NCI-H187 treated with DMSO at 0.1 percent for 48 hours (cell line): ENCODE measurements at places on chromosomes 3 and 15.
A peak's percentile ranks its signal among the peaks of the same experiment; 100 is the strongest.

DNA sequence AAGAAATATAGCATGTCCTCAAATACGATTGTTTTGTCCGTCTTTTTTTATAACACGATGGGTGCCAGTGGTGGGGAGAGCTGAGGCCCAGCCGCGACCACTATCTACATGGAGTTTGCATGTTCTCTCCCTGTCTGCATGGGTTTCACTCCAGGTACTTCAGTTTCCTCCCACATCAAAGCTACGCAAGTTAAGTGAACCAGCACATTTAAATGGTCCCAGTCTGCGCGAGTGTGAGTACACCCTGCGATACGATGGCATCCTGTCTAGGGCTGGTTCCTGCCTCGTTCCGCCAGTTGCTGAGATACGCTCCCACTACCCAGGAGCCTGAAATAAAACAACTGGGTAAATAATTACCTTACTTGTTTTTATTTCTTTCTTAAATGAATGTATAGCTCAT, 40.6 kb downstream of the ATP13A3 start:
- no peak for DNase-seq

GRCh38 chr3:16871915-16872842, 12.6 kb upstream of the PLCL2 start:
- no peak for DNase-seq

GRCh38 chr3:193240850-193241706, at the start of gene PLAAT1:
Gene PLAAT1, plus strand, starts transcription at chr3:193241222. Its CDS starts 14,429 bp downstream, at chr3:193255651.
- no peak for DNase-seq

DNA sequence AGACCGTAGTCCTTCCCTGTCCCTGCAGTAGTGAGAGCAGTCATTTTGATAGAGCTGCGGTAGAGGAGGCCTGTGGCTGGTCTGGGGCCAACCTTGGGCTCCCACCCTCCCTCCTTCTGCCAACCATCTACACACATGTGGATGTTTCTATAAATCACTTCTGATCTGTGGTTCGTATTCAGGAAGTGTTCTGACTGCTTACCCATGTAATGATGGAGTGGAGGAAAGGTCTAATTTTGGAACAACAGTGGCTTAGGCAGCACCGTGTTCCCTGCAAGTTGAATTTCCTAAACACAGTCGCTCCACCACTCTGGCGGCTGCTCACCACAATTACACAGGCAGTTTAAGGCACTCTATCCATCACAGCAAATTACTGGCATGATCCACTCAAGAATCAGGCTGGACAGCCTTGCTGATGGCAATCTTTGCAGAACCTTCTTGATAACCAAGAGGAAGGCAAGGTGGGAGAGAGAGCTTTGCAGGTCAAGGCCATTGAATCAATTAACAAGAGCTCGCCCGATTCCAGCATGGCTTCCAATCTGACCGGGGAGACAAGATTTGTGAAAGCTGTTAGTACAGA, 104.7 kb upstream of the VEPH1 start:
- no peak for DNase-seq

DNA sequence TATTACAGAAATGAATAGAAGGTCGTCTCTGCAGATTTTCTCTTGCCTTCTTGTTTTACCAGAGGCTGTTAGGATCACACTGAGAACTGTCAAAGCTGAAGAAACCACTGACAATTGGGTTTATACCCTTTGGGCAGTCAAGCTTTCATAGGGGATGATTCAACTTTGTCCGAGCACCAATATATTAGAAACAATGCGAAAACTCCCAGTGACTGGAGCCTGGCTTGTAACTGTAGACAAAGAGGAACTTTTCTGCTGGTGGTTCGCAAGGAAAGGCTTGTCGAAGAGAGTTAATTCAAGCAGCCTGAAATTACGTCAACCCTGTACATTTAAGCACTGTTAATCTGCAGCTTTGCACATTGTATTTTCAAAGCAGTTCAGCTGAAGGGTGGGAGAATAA, 193.2 kb upstream of the ZNF385D start:
- DNase-seq: no peak

GRCh38 chr3:129908417-129908816, 14.9 kb upstream of the TMCC1 start:
- no peak for DNase-seq

GRCh38 chr15:45454814-45455213, 67.7 kb downstream of the SLC30A4 start:
- no peak for DNase-seq

DNA sequence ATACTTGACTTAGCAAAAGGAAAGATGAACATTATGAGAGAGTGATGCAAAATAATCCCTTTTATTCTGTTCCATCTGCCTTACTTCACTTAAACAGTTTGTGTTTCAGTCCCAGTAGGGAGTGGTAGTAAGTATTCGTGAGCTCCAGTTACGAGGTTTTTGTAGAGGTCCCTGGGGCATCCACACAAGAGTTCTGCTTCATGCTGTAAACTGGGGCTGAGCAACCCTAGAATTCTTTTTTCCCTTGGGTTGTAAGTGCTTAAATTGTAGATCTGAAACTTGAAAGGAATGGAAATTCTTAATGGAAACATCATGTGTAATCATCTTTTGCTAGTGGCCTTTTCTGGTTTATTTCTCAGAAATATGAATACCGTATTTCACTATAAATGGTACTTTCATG, 79.5 kb downstream of the SEMA6D start:
- DNase-seq: peak; percentile 25

DNA sequence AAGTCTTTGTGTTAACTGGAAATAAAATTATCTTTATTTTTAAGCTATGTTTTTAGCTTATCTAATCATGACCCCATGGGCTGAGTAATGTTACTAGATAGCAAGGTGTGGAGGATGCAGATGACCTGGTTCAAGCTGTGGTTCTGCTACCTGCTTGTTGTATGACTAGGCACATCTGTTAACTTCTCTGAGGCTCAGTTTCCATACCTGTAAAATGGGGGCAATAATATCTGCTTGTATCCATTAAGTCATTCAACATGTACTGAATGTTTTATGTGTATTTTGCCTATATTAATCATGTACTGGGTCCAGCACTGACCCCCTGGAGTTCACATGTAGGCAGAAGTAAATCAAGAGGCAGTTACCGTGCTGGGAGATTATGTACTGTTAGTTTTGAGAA, 51.5 kb downstream of the CEMIP start:
- DNase-seq: no peak

- DNase-seq: no peak
These were observed 587 bp downstream of the PIGX start for GRCh38 chr3:196712514-196713413.

DNA sequence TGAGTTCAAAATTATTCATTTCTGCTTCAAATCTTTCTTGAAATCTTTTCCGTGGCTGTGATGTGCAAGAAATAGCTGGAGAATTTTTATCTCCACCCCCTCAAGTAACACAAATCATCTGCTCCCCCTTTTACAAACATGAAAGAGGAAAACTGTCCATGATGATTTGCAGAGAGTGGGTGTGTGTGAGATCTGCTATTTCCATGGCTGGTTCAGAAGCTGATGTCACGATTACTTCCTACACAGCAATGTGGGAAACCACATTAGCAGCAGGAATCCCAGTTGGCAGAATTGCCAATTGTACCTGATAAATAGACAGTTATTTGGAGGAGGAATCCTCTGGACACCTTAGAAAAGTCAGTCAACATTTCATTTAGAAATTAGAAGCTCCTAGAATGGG, 75.2 kb upstream of the GRM7 start:
- no peak for DNase-seq

DNA sequence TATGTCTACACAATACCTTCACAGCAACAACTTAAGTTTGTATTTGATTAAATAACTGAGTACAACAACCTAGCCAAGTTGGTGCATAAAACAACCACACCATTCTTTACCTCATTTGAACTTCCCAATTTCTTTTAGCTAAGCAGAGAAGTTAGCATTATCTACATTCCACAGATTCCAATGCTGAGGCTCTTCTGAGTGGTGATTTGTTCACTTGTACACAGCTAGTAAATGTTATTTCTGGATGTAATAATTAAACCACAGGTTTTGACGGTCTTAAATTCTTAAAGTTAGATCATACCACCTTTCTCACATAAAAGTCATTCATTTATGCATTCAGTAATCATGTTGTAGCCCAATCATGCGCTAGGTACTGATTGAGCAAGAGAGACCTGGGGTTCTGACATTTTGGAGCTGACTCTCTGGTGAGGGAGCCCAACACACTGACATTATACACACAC, 102.5 kb downstream of the SST start:
- no peak for DNase-seq

- no peak for DNase-seq
These were observed 87.7 kb downstream of the LINGO1 start for GRCh38 chr15:77545058-77545457.

DNA sequence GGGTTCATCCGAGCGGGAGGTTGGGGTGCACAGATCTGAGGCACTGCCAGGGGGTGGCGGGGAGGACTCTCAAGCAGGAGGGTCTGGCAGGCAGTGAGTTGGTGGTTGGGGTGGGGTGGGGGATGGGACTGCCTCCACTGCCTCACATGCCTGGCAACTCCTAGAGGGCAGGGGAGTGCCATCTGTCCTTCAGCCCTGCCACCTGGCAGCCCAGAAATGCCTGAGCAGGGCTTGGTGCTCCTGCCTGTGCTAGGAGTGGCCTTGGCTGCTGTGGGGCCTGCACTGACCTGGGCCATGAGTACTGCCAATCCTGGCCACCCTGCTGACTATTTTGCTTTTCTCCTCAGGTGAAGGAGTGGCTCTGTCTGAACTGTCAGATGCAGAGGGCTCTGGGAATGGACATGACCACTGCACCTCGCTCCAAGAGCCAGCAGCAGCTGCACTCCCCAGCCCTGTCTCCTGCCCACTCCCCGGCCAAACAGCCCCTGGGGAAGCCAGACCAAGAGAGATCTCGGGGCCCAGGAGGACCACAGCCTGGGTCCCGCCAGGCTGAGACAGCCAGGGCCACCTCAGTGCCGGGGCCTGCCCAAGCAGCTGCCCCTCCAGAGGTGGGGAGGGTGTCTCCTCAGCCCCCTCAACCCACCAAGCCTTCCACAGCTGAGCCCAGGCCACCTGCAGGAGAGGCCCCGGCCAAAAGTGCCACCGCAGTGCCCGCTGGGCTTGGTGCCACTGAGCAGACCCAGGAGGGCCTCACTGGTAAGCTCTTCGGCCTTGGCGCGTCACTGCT, 32.0 kb upstream of the APEH start:
- no peak for DNase-seq

DNA sequence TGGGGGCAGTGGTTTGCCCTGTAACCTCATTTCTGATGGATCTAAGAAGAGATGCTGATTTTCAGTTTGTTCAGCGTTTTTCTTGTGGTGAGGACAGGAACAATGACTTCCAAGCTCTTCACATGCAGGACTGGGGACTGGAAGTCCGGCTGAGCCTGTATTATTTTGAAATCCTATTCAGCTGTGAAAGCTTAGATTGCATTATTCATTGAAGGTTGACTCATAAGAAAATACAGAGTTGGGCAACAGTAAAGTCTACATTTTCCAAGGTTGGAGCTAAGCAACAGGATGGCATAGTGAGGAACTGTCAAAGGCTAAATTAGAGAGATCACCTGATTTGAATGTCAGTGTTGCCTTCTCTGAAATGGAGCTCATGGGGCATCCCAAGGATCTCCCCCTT, 230.9 kb upstream of the FEZF2 start:
- DNase-seq: no peak

DNA sequence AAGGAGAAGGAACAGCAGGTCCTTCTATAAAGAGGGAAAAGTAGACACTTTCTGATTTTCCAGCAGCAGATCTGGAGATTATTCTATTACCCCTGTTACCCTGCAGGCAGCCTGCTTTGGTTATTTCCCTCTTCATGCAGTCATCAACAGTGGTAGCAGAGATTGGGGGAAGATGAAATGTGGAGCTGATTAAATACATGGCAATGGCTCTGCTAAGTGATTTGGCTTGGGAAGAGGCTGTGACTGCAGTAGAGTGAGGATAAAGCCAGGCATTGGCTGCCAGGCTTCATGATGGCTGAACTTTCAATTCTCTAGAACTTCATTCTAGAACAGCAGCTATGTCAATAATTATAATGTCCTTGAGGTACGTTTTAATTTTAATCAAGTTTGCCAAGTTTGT, 29.1 kb downstream of the PTX3 start:
- DNase-seq: no peak

GRCh38 chr3:195760345-195761122, 39.8 kb downstream of the MUC20 start:
- no peak for DNase-seq

DNA sequence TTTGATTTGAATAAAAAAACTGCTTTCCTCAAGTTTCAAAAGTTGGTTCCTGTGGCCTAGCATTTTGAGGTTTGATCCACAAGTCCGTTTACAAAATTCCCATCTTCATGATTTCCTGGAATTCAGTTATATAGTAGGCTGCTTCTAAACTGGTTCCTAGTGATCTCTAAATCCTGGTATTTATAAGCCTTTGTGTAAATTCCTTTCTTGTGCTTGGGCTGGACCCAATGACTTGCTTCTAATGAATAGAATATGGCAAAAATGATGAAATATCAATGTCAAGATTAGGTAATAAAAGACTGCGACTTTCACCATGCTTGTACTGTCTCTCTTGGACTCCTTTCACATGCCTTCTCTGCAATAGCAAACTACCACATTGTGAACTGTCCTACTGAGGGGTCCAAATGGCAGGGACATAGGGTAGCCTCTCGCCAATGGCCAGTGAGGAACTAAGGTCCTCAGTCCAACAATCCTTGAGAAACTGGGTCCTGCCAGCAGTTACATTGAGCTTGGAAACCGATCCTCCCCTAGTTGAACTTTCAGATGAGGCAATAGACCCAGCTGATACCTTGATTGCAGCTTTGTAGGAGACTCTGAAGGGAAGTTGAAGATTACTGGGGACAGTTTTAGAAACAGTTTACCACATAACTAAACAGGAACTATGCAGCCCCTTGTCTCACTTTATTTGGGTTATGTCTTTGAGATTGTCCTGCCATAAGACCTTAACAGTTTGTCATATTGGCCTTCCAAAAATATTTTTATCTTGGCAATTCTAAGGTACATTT, 303.9 kb upstream of the TBC1D5 start:
- no peak for DNase-seq

GRCh38 chr15:51322621-51323296, 15.6 kb downstream of the CYP19A1 start:
- DNase-seq: no peak

GRCh38 chr3:66622756-66623457, 122.1 kb upstream of the LRIG1 start:
- no peak for DNase-seq

DNA sequence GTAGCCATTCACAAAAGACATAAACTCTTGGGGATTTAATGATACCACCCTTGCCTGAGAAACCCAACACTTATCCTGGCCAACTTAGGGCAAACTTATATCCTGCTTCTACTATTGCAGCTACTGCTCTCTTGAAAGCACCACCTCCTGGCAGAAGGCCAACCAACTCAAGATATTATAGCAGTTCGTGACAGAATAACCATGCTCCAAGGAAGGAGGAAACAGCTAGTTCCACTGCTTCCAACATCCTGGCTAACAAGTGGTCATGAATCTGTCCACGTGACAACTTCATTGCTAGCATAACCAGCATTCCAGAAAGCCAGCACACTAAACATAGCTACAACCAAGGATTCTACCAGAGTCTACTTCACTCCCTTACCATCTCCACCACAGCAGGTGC, 1037.5 kb downstream of the TBL1XR1 start:
- no peak for DNase-seq
